ENCODE measurements at places on chromosomes 11 and 22. TPM values are rescaled to one million over a fixed set of nuclear protein-coding genes. Genes with fewer than 3 reads are reported as not detected.

Gene TMEM191C
- 3.2 TPM for total RNA-seq

DNA sequence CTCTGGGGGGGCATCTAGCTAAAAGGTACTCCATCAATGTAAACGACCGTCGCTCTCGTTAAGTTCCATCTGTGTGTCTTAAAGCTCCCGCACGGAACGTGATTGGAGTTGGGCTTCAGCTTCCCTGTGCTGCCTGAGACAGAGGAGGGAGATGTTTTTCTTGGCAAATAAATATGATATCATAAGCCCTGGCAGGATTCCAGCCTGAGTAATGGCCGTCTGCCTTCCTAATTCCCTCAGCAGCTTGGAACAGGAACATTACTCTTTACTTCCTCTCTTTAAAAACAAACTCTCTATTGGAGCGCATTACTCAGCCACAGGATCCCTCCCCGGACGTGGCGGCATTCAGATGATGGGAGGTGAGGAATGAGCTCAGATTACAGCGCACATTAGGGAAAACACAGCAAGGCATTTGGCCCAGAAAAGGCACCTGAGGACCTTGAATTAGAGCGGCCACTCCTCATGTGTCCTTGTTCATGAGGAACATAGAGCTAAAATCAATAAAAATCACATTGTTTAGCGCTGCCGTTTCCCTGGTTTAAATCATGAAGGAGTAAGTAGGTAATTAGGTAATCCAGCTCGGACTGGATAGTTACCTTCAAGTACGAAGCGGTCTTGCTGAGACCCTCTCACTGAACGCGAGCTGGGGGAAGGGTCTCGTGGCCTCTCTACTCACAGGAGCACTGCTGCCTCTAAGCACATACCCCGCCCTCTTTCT is 230.4 kb downstream of the ST3GAL4 start:
- no peaks in the 10 kb centered on the region for H3K4me1 ChIP-seq
- no peaks in the 10 kb centered on the region for H3K36me3 ChIP-seq
- no peak overlapping the region for H3K27ac ChIP-seq
- H3K4me3 ChIP-seq = no peak overlapping the region

- DNase-seq = no peak
- peak overlapping the region; percentile 89 for H3K27ac ChIP-seq
- no peaks in the 10 kb centered on the region for H3K27me3 ChIP-seq
- no peaks in the 10 kb centered on the region for H3K36me3 ChIP-seq
- H3K4me3 ChIP-seq = peak overlapping the region; percentile 66
- H3K4me1 ChIP-seq = peaks cover 40% of the 10 kb centered on the region
Measured at GRCh38 chr22:46069521-46070214, 80.7 kb upstream of the PPARA start.

DNA sequence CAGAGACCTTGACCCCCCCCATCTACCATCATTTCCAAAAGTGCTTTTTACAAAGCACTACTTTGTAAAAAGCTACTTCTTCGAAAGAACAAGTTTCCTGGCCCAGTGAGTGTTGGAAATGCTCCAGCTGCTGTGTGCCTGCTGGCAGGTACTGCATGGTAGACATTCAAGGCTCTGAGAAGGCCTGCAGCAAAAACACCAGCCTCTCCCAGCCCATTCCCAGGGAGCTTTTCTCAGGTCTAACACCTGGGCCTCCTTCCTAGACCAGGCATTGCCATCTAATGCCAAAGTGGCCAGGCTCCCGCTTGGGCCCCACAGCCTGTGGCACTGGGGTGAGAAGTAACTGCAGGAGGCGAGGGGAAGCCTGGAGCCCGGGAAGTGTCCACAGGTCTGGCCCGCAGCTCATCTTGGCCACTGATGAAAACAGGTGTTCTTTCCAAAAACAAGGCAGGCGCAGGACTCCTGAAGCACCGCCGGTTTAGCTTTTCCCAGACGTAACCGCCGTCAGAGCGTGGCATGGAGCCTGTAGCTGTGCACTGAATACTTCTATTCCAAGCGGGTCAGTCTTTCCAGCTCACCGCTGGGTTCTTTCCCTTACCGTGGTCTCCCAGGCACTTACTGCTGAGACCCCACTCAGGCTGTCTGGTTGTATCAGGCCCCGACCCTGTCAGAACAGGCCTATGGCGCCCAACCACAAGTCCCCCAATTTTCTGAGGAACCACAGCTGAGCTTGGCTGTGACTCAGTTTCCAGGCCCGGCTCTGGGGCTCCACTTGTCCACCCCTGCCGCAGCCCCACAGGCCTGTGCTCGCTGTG is 1.2 kb upstream of the TCIRG1 start:
- DNase-seq = no peak
- peak overlapping the region; percentile 94 for H3K27ac ChIP-seq
- H3K4me1 ChIP-seq = peaks cover 78% of the 10 kb centered on the region
- peaks cover 26% of the 10 kb centered on the region for H3K36me3 ChIP-seq
